ENCODE measurements at places on chromosomes 6 and 20. TPM values are rescaled to one million over a fixed set of nuclear protein-coding genes. Genes with fewer than 3 reads are reported as not detected.

GRCh38 chr20:24978513-24978912, 14.0 kb downstream of the APMAP start:
- H3K4me1 ChIP-seq, result peaks cover 28% of the 10 kb centered on the region
- H3K36me3 ChIP-seq, result peaks cover 50% of the 10 kb centered on the region
- H3K27me3 ChIP-seq, result no peaks in the 10 kb centered on the region
- no peak for DNase-seq
- H3K27ac ChIP-seq, result peak overlapping the region; percentile 55

GRCh38 chr20:33947709-33948295, 45.9 kb upstream of the RALY start:
- H3K27ac ChIP-seq, result no peak overlapping the region
- no peaks in the 10 kb centered on the region for H3K27me3 ChIP-seq
- no peaks in the 10 kb centered on the region for H3K36me3 ChIP-seq
- DNase-seq, result peak; percentile 50

DNA sequence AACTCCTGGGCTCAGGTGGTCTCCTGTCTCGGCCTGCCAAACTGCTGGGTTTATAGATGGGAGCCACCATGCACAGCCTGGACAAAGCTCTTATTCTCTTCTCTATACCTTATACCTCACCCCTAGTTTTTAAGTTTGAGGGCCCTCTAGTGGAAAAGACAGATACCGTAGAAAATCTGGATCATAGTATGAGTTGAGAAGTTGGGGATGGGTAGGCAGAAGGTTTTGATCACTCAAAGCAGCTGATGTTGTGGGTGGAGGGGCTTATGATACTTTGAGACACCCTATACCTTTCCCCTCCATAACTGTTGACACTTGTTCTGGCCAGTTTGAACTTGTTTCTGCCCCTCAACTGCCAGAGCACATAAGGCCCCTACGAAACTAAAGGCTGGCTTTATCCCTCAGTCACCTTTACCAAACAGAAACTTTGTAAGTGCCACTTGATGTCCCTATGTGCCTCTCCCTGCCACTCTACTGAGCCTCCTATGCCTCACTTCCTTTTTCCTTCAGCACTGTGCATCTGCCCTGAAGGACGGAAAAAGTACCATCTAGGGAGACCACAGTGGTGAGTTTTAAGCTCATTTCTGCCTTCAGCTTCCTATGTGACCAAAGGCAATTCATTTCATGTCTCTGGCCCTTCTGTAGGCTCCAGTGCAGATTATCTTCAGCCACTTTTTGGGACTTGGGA, 28.6 kb downstream of the RALY start:
- no peak overlapping the region for H3K27ac ChIP-seq
- DNase-seq, result no peak
- H3K4me3 ChIP-seq, result no peak overlapping the region
- peaks cover 42% of the 10 kb centered on the region for H3K4me1 ChIP-seq
- no peaks in the 10 kb centered on the region for H3K36me3 ChIP-seq
- no peaks in the 10 kb centered on the region for H3K27me3 ChIP-seq

GRCh38 chr20:56173438-56173837, 75.1 kb upstream of the MC3R start:
- peaks cover 5% of the 10 kb centered on the region for H3K4me1 ChIP-seq
- no peak overlapping the region for H3K4me3 ChIP-seq
- no peaks in the 10 kb centered on the region for H3K27me3 ChIP-seq

DNA sequence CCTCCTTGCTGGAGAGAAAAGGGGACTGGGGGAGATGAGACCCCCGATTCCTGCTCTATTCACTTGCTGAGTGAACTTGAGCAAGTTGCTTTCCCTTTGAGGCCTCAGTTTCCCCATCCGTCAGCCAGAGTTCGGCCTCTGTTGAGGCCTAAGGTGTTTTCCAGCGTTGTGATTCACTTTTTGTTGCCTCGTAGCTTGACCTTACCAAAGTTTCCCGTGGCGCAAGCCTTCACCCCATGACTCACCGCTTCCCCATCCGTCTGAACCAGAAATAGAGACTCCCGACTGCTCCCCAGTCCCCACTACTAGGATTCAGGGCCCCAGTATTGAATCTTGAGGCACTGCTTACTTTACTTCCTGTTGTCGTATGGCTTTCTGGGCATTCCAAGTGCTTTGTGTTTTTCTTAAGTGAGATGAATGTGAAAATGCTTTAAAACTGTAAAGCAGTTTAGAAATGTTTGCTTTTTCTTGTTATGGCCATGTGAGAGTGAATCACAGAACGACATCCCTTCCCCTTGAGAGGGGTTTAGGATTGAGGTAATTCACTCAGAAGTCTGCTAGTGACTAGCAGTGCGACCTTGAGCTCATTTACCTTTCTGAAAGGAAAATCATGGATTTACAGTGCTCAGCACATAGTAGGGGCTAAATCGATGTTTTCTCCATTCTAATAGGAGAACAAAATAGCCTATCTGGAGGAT, 1.2 kb downstream of the CHMP4B start:
- H3K4me3 ChIP-seq, result peak overlapping the region; percentile 97
- DNase-seq, result no peak
- H3K27ac ChIP-seq, result peak overlapping the region; percentile 100

DNA sequence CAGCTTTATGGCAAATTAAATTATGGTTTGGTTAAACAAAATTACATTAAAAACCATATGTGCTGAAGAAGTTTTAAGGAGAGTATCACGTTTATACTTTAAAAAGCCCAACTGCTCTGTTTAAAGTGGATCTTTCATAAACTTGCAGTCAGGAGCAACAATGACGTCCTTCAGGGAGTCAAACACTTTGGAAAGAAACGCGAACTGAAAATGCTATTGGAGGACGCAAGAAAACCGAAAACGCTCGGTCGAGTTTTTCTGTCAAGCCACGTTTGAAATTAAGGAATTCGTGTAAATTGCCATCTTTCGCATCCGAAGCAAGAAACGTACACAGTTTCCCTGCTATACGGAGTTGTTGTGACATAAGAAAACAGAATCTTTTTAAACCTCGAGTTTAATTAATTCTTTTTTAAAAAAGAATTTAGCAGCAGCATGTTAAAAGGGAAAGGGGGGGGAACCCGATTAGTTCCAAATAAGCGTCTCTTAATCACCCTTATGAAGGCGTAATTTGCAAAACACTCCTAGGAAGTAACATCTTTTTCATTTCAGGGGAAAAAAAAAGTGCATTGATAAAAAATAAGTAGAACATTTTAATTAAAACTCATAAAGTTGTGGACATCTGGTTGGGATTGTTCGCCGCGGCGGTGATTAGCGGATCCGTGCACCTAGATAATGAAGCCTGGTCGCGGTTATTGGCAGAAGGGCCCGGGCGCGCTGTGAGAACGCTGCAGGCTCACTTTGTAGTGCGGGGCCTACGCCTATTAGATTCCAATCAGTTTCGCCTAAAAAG, 295.4 kb downstream of the TFAP2C start:
- peaks cover 22% of the 10 kb centered on the region for H3K27me3 ChIP-seq
- no peak overlapping the region for H3K27ac ChIP-seq
- H3K4me3 ChIP-seq, result no peak overlapping the region
- DNase-seq, result no peak
- H3K4me1 ChIP-seq, result peaks cover 4% of the 10 kb centered on the region

- H3K4me3 ChIP-seq, result no peak overlapping the region
- no peaks in the 10 kb centered on the region for H3K36me3 ChIP-seq
- no peaks in the 10 kb centered on the region for H3K27me3 ChIP-seq
- DNase-seq, result no peak
- H3K4me1 ChIP-seq, result peaks cover 43% of the 10 kb centered on the region
Observed at GRCh38 chr20:46701556-46701955, 7.9 kb upstream of the SLC2A10 start.

The HECA gene
- total RNA-seq, result 11.1 TPM

GRCh38 chr6:143164565-143165105, 103.9 kb downstream of the AIG1 start:
- no peak for DNase-seq
- H3K36me3 ChIP-seq, result peaks cover 13% of the 10 kb centered on the region
- H3K27me3 ChIP-seq, result no peaks in the 10 kb centered on the region
- H3K4me3 ChIP-seq, result no peak overlapping the region
- no peak overlapping the region for H3K27ac ChIP-seq
- H3K4me1 ChIP-seq, result no peaks in the 10 kb centered on the region

- peak overlapping the region; percentile 98 for H3K27ac ChIP-seq
- no peak for DNase-seq
- H3K36me3 ChIP-seq, result no peaks in the 10 kb centered on the region
- H3K4me1 ChIP-seq, result peaks cover 69% of the 10 kb centered on the region
- no peaks in the 10 kb centered on the region for H3K27me3 ChIP-seq
- H3K4me3 ChIP-seq, result peak overlapping the region; percentile 92
Observed at GRCh38 chr20:62924442-62925075, 1.7 kb downstream of the DIDO1 start.

GRCh38 chr6:90621581-90621980, 34.7 kb upstream of the MAP3K7 start:
- H3K4me3 ChIP-seq, result no peak overlapping the region
- H3K27me3 ChIP-seq, result no peaks in the 10 kb centered on the region
- no peak overlapping the region for H3K27ac ChIP-seq
- no peaks in the 10 kb centered on the region for H3K36me3 ChIP-seq

GRCh38 chr6:144298194-144298593, 13.1 kb downstream of the UTRN start:
- peaks cover 6% of the 10 kb centered on the region for H3K36me3 ChIP-seq
- H3K27ac ChIP-seq, result peak overlapping the region; percentile 64
- H3K27me3 ChIP-seq, result no peaks in the 10 kb centered on the region

The ANKRD66 gene
- not detected for total RNA-seq

GRCh38 chr6:149454346-149454848, 30.4 kb downstream of the ZC3H12D start:
- peak overlapping the region; percentile 35 for H3K27ac ChIP-seq
- H3K36me3 ChIP-seq, result no peaks in the 10 kb centered on the region
- no peak for DNase-seq
- H3K4me1 ChIP-seq, result peaks cover 32% of the 10 kb centered on the region

DNA sequence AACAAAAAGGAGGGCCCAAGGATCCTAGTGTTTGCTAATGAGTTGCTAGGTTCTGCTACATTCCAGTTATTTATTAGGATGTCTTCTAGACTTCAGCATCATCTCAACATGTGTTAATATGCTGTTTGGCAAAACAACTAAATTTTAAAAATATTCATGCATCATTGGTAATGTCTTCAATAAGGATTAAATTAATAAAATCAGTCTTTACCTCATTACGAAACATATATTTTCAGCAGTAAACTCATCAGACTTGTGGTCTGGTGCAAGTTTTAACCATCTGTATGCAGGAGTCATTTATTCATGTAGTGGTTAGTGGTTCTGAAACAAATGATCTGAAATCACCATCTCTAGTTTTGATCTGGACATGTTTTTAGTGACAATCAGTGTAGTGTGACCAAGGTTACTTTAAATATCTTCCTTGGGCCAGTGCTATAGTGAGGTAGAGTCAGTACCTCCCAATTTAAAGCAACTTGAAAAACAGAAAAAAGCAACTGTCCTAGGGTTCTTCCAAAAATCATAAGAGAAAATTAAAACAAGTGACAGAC, 85.0 kb upstream of the KCNK16 start:
- peaks cover 7% of the 10 kb centered on the region for H3K4me1 ChIP-seq
- DNase-seq, result no peak
- no peaks in the 10 kb centered on the region for H3K27me3 ChIP-seq
- H3K4me3 ChIP-seq, result no peak overlapping the region
- no peaks in the 10 kb centered on the region for H3K36me3 ChIP-seq
- H3K27ac ChIP-seq, result no peak overlapping the region

- H3K4me1 ChIP-seq, result no peaks in the 10 kb centered on the region
- no peaks in the 10 kb centered on the region for H3K36me3 ChIP-seq
- no peak overlapping the region for H3K27ac ChIP-seq
- no peaks in the 10 kb centered on the region for H3K27me3 ChIP-seq
Observed at GRCh38 chr6:150231525-150231850, 88.6 kb downstream of the PPP1R14C start.

The SLC32A1 gene
- not detected for total RNA-seq

GRCh38 chr6:135402311-135402710, 95.2 kb downstream of the AHI1 start:
- H3K4me1 ChIP-seq, result no peaks in the 10 kb centered on the region
- H3K36me3 ChIP-seq, result peaks cover 2% of the 10 kb centered on the region
- no peaks in the 10 kb centered on the region for H3K27me3 ChIP-seq
- H3K27ac ChIP-seq, result no peak overlapping the region
- no peak for DNase-seq
- no peak overlapping the region for H3K4me3 ChIP-seq

- H3K27me3 ChIP-seq, result no peaks in the 10 kb centered on the region
- H3K36me3 ChIP-seq, result no peaks in the 10 kb centered on the region
- H3K27ac ChIP-seq, result no peak overlapping the region
Observed at GRCh38 chr6:84422380-84422968, 195.0 kb upstream of the CEP162 start.

The C6orf15 gene
- total RNA-seq, result not detected
